ENCODE measurements at places on chromosomes 3 and 15.
A peak's percentile ranks its signal among the peaks of the same experiment; 100 is the strongest.

GRCh38 chr3:120198305-120198878 is 86.6 kb downstream of the GPR156 start:
- peak; percentile 46 for DNase-seq

- DNase-seq: no peak
These were observed 256.9 kb upstream of the TGFBR2 start for GRCh38 chr3:30349507-30349906.

- DNase-seq: peak; percentile 72
These were observed 71.1 kb upstream of the CCNL1 start for GRCh38 chr3:157231071-157231470.

GRCh38 chr3:171258316-171258715 is 201.9 kb downstream of the TNIK start:
- peak; percentile 62 for DNase-seq

DNA sequence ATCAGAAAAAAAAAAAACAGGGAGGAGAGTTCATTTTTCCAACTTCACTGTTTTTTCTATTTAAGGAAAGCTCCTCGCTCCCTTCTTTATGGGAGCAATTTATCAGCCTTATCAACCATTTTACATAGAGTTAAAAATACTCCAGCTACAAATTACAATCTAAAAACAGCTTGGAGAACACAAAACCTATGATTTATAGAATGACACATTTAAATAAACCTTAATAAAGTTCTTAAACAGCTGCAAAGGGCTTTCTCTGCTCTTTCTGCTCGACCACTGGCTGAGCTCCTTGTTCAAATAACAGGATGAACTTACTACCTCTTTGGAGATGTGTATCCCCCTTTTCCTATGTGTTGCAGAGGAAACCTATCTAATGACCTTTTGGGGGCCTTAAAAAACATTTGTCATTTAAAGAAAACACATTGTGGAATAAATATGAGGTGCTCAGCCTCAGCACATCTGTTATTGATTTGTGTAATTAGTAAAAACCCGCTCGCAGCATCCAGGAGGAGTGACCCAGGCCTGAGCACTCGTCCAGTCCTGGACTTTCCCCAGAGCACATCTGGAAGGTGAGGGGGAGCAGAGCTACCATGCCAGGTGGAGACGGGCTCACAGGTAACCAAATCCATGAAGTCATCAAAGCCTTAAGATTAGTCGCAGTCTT is 231.2 kb downstream of the ATP8B4 start:
- DNase-seq: no peak

GRCh38 chr15:61994216-61994615 is 66.0 kb downstream of the VPS13C start:
- DNase-seq: peak; percentile 39
